ENCODE measurements at places on chromosomes 1 and 21.
A peak's percentile ranks its signal among the peaks of the same experiment; 100 is the strongest.

DNA sequence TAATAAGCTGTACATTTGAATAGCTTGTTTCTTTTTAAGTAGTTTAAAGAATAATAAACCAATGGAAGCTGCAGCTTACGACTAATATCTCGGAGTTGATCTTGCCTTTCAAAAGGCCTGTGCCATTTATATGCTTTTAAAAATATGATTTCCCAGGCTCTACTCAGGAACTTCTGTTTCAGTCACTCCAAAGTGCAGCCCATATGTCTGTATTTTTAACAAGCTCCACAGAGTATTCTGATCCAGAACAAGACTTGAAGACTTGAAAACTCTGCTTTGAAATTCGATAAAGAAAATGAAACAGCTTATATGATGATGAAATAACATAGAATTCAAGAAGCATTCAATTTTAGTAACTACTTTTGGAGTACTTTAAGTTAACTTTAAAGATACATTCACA is 79.1 kb upstream of the PLPPR4 start:
- H3K27me3 ChIP-seq = no peaks in the 10 kb centered on the region
- no peaks in the 10 kb centered on the region for H3K4me1 ChIP-seq
- no peaks in the 10 kb centered on the region for H3K36me3 ChIP-seq
- DNase-seq = no peak

DNA sequence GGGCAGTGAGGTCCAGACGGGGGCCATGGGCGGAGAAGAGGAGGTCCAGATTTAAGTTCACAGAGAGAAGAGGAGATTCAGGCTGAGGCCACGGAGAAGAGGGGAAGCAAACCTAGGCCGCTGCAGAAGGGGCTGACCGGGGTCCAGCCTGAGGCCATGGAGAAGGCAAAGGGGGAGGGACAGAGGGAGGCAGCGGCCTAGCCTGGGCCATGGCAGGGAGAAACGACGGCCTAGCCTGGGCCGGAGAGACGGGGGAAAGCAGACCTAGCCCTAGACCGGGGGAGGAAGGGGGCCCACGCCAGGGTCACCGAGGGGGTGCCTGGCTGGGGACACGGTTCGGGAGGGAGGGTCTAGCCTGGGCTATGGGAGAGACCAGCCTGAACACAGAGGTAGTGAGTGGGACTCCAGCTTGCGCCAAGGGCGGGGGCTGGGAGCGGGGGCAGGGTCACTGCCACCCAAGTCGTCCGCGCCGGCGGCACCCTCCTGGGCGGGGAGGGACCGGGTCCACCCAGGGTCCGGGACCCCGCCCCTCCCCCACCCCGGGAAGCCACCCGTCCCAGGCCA is 459 bp downstream of the CAPZB start:
- H3K27me3 ChIP-seq = no peaks in the 10 kb centered on the region
- peaks cover 9% of the 10 kb centered on the region for H3K36me3 ChIP-seq
- peak overlapping the region; percentile 91 for H3K27ac ChIP-seq
- H3K4me3 ChIP-seq = peak overlapping the region; percentile 88
- DNase-seq = peak; percentile 13

DNA sequence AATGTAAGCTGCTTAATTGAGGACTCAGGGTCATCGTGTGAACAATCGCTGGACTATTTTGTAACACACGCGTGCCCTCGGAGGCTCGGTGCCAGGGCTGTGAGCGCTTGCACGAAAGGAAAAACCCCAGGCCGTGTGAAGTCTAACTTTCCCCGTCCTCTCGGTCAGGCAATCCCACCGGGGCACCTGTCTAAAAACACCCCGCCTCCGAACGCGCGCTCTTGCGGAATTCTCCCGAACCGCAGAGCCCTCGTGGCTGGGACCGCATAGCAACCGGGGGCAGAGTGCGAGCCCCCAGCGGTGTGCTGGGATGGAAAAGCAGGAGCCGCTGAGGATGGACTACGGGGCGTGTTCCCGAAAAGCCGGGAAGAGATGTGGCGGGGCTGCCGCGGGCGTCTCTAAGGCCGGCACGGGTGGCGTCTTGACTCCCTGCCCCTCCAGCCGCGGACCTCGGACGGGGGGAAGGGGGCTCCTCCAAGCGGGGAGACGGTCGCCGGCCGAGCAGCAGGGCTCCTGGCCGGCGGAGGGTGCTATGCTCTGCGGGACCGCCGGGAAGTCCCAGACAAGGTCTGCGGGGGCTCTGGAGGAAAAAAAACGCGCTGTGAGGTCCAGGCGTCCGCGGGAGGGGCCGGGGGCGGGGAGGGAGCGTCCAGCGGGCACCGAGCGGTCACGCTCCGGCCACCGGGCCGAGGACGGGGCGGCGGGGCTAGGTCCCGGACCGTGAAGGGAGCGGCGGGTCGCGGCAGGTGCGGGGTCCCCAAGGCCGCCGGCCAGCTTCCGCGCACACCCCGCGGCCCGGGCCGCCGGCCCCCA is 936 bp downstream of the ZBTB21 start:
- H3K27me3 ChIP-seq = no peaks in the 10 kb centered on the region
- peaks cover 24% of the 10 kb centered on the region for H3K4me1 ChIP-seq
- peak overlapping the region; percentile 83 for H3K4me3 ChIP-seq
- peak overlapping the region; percentile 98 for H3K27ac ChIP-seq
- no peaks in the 10 kb centered on the region for H3K36me3 ChIP-seq

DNA sequence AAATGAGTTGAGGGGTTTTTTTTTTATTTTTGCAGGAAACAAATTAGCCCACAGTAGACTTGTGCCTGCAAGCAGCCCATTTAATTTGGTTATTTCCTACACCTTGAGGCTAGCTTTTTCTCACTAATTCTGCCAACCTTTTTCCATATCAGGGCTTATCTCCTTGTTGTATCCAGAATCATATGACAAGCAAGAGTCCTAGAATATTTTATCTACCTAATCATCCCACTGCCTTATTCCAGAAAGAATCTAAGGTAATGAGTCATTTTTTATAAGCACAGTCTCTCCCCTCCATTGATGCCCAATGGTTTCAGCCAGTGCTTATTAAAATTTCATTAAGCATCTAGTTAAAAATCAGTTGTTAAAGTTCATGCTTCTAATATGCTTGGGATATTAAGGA is 324.1 kb downstream of the BARHL2 start:
- H3K27me3 ChIP-seq = no peaks in the 10 kb centered on the region
- H3K4me3 ChIP-seq = no peak overlapping the region
- H3K36me3 ChIP-seq = no peaks in the 10 kb centered on the region

DNA sequence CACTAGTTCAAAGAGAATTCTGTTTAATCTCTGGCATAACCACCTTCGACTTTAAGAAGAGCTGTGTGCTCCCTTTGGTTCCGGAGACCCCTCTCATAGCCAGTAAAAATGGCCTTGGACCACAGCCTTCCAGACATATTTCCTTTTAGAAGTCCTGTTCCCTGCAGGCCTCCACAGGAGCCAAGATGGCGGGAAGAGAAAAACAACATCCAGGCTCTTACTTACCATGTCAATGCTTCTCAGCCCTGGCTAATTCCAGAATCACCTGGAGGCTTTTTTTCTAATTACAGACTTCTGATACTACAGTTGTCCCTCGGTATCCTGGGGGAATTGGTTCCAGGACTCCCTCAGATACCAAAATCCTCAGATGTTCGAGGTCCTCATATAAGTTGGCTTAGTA is 362.5 kb downstream of the PBX1 start:
- no peaks in the 10 kb centered on the region for H3K4me1 ChIP-seq
- H3K4me3 ChIP-seq = no peak overlapping the region
- H3K36me3 ChIP-seq = no peaks in the 10 kb centered on the region
- no peak overlapping the region for H3K27ac ChIP-seq
- DNase-seq = no peak

DNA sequence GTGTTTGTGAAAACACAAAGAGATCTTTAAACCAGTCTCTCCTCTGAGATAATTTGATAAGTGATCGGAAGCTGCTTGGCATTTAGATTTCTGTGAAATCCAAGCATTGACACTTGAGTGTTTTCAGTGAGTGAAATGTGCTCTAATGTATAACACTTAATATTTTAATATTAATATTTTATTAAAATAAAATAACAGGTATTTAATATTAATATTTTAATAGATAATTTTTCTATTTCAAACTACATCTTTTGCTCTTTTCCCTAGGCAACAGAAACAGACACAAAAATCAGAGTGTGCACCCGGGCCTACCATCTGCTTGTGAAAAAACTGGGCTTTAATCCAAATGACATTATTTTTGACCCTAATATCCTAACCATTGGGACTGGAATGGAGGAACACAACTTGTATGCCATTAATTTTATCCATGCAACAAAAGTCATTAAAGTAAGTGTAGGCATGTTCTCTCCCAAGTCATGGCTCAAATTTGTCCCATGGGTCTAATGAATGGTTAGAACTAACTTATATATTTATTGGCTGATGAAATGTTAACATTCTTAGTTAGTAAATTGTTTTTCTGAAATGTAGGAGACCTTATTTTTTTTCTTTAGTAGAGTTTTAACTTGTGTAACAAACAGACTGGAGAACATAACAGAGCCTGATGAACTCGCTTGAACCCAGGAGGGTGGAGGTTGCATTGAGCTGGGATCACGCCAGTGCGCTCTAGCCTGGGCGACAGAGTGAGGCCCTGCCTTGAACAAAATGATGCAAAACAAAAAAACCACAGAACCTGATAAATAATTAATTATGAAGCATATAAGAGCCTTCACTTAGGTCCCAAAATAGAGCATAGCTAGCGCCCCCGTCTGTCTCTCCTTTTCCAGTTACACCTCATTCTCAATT is 55.2 kb downstream of the MTR start:
- no peaks in the 10 kb centered on the region for H3K36me3 ChIP-seq
- H3K27ac ChIP-seq = no peak overlapping the region
- H3K27me3 ChIP-seq = no peaks in the 10 kb centered on the region
- no peaks in the 10 kb centered on the region for H3K4me1 ChIP-seq
- no peak overlapping the region for H3K4me3 ChIP-seq

DNA sequence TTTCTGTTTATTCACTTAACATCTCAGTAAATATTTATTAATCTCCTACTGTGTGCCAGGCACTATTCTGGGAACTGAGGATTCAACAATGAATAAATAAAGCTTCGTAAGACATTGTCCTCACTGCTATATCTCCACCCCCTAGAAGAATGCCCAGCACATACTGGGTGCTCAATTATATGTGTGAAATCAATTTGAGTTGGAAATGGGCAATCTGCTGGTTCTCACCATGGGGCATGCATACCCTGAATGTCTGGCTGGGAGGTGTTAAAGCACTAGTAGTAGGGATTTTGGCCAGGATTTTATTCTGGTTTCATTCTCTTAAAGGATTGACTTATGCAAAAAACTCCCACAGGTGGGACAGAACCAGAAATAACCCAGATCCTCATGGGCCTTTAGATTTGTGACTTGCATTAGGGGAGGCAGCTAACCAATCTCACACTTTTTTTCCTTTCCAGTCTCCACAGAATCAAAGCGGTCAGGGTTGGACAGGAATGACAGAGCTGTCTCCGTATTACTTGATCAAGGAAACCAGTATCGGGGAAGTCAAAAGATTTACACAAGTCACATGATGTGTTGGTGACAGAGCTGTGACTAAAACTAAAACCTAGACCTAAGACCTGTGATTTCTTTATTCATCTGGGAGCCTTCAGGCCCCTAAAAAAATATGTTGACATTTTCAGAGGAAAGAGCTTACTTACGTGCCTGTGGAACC is 12.8 kb downstream of the GFI1 start:
- peaks cover 29% of the 10 kb centered on the region for H3K27me3 ChIP-seq
- no peak overlapping the region for H3K27ac ChIP-seq
- DNase-seq = no peak
- H3K4me1 ChIP-seq = no peaks in the 10 kb centered on the region

- no peak overlapping the region for H3K4me3 ChIP-seq
- no peak for DNase-seq
- no peaks in the 10 kb centered on the region for H3K4me1 ChIP-seq
Measured at GRCh38 chr1:91161749-91162148, 139.9 kb upstream of the ZNF644 start.

- peaks cover 31% of the 10 kb centered on the region for H3K4me1 ChIP-seq
- H3K27me3 ChIP-seq = no peaks in the 10 kb centered on the region
- no peak overlapping the region for H3K4me3 ChIP-seq
- no peak overlapping the region for H3K27ac ChIP-seq
- DNase-seq = no peak
- H3K36me3 ChIP-seq = peaks cover 47% of the 10 kb centered on the region
Measured at GRCh38 chr1:3403388-3404231, 50.9 kb upstream of the ARHGEF16 start.

DNA sequence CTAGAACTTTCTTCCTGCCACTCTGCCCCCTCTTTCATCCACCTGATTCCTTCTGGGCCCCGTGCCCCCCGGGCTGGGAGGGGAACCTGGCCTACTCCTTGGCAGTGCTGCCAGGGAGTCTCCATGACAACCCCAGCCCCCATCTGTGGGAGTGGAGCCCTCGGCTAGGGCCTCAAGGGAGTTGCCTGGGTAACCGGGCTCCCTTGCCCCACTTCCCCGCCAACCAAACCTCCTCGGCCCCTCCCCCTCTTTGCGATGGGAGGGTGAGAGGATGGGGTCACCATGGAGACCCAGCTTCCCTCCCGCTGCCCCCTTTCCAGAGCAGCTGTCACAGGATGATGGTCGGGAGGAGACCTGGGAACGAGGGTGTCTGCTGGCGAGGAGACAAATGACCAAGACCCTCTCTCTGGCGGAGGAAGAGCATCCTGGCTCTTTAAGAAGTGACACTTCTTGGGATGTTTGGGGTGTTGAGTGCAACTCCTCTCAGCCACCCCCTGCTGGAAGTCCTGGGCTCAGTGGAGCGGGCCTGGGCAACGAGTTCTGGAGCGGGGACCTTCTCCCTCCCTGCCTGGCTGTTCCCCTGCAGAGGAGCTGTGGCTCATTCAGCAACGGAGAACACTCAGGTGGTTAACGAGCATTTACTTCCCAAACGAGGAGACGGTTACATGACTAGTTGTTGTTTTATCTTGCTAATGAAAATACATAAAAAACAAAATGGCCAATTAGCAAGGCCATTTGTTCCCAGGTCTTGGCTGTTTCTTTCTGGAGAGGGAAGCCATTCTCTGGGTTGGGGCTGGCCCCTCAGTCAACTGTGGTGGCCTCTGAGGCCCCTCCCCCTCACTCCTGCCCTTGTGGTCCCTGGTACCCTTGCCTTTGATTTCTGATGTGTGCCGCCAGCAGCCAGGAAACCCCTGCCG is 82.8 kb downstream of the UBIAD1 start:
- peak overlapping the region; percentile 59 for H3K27ac ChIP-seq
- H3K27me3 ChIP-seq = no peaks in the 10 kb centered on the region
- H3K36me3 ChIP-seq = no peaks in the 10 kb centered on the region
- peak; percentile 85 for DNase-seq
- H3K4me1 ChIP-seq = peaks cover 67% of the 10 kb centered on the region
- H3K4me3 ChIP-seq = no peak overlapping the region

- DNase-seq = no peak
- peaks cover 3% of the 10 kb centered on the region for H3K4me1 ChIP-seq
- H3K36me3 ChIP-seq = no peaks in the 10 kb centered on the region
- H3K27me3 ChIP-seq = no peaks in the 10 kb centered on the region
- peak overlapping the region; percentile 8 for H3K27ac ChIP-seq
- no peak overlapping the region for H3K4me3 ChIP-seq
Measured at GRCh38 chr1:40392221-40392620, 18.7 kb downstream of the SMAP2 start.

GRCh38 chr21:17901458-17902079 is 82.4 kb upstream of the C21orf91 start:
- peaks cover 4% of the 10 kb centered on the region for H3K4me1 ChIP-seq
- H3K36me3 ChIP-seq = no peaks in the 10 kb centered on the region

GRCh38 chr1:32031578-32032274 is 18.1 kb downstream of the KHDRBS1 start:
- H3K27ac ChIP-seq = no peak overlapping the region
- H3K27me3 ChIP-seq = no peaks in the 10 kb centered on the region
- no peaks in the 10 kb centered on the region for H3K4me1 ChIP-seq
- no peak overlapping the region for H3K4me3 ChIP-seq
- DNase-seq = no peak

- peaks cover 49% of the 10 kb centered on the region for H3K4me1 ChIP-seq
- no peak for DNase-seq
- no peaks in the 10 kb centered on the region for H3K27me3 ChIP-seq
- H3K4me3 ChIP-seq = no peak overlapping the region
- no peak overlapping the region for H3K27ac ChIP-seq
Measured at GRCh38 chr1:54374766-54375165, 31.4 kb downstream of the SSBP3 start.

Measured in spinal cord (tissue), 10 donors.